ENCODE measurements at places on chromosomes 4 and X. TPM values are rescaled to one million over a fixed set of nuclear protein-coding genes. Genes with fewer than 3 reads are reported as not detected.

DNA sequence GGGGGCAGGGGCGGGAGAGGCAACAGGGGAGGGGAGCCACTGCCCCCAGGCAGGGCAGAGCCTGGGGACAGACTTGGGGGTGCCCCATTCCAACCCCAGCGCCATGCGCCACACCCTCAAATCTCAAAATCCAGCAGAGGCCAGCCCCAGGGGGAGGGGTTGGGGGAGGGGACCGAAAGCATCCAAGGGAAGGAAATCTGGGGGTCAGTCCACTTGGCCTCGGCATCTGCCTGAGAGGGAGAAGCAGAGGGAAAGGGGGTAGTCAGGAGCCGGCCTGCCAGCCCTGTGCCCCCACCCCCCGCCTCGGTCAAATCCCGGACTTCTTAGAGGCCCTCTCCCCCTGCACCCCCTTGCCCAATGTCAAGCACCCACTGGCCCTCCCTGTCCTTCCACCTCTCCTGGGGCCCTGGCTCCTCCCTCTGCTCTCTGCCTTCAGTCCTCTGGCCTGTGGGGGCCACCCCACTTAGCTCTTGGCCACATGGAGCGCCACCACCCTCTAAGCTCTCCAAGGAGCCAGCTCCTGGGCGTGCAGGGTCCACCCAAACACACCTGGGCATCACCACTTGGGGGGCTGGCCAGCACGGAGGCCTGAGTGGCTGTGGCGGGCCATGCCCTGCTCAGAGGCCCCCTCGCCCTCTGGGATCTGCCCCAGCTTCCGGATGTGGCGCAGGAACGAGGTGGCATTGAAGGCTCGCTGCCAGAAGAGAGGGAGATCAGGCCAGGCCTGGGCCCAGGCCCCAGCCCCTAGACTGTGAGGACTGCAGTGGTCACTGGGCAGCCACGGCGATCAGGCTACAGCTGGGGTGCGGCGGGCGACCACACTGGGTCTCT is 3.5 kb downstream of the PNCK start:
- no peak for DNase-seq

GRCh38 chrX:46643636-46644035 is 70.1 kb downstream of the CHST7 start:
- no peak for DNase-seq

DNA sequence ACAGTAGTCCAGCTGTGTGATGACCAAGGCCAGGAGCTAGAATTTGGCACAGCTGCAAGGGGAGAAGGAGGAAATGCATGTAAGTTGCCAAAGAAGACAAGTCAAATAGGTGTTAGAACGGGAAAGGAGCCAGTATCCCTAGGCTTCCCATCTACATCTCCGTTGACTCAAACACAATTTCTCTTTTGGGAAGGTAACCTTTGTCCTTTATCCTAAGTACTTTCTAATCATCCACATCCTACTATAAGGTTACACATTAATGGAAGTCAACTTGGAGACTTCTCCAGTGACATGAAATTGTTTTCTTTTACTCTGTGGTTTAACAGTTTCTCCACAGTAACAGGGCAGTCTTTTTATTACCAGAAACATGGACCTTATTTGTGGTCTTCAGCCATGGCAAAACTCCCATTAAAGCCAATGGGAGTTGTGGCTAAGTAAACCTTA is 620.0 kb downstream of the ANKRD50 start:
- DNase-seq: no peak

GRCh38 chr4:80173841-80174240 is 23.5 kb upstream of the PRDM8 start:
- peak; percentile 77 for DNase-seq

DNA sequence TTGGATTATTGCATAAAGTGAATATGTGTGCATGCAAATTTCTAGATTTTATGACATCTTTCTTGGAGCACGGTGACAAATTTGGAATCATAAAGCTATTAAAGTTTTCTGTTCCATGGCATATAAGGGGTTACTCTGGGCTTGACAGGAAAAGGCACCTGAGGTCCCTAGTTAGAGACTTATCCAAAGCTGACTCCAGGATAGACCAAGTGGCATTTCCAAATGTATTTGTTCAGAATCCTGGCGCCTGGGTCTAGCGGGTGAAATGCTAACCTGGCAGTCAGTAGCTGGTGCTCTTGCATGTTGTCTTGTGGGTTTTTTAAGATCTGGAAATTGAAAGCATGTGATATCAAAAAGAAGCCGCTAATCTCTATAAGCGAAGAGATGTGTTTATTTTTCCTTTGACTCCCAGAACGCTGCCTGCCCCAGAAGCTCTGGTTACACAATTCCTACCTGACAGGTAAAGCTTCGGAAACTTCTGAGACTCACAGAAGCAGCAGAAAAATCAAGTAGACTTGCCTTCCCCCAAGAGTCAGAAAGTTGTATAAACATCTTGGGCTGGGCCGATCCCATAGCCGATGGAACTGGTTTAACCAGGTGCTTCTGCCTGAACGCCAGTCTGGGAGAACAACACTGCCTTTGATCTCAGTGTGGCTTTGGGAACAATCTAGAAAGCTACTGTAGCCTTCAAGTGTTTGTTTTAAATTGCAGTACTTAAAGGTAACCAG is 12.9 kb upstream of the ZCCHC4 start:
- no peak for DNase-seq

- no peak for DNase-seq
These were observed 31.5 kb downstream of the WFS1 start for GRCh38 chr4:6301051-6301731.

The KIAA1210 gene
- not detected for total RNA-seq

The SLC34A2 gene
- total RNA-seq: not detected

The RASL11B gene
- 0.26 TPM for total RNA-seq

The CCDC158 gene
- total RNA-seq: 1.3 TPM

The ABRAXAS1 gene
- 27.2 TPM for total RNA-seq

The TRPC5OS gene
- not detected for total RNA-seq

The TSPAN7 gene
- total RNA-seq: not detected

All from fibroblast of lung (primary cell).